ENCODE measurements at places on chromosomes 16 and 17.

- no peak for DNase-seq
These were observed 1293.2 kb upstream of the GOT2 start for GRCh38 chr16:60027351-60027750.

DNA sequence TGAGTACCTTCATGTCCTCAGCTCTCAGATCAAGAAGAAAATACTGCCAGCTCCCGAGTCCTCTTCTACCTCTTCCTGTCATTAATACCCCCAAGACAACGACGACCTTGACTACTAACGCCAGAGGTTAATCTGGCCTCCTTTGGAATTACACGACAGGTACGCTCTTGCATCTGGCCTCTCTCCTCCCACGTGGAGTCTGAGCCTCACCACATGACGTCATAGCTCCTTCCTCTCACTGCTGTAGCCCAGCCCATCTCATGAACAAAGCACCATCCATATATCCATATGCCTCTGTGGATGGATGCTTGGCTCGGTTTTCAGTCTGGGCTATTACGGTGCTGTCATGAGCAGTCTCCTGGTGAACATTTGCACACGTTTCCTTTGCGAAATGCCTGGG lies 110.2 kb upstream of the TNRC6C start:
- no peak for DNase-seq

DNA sequence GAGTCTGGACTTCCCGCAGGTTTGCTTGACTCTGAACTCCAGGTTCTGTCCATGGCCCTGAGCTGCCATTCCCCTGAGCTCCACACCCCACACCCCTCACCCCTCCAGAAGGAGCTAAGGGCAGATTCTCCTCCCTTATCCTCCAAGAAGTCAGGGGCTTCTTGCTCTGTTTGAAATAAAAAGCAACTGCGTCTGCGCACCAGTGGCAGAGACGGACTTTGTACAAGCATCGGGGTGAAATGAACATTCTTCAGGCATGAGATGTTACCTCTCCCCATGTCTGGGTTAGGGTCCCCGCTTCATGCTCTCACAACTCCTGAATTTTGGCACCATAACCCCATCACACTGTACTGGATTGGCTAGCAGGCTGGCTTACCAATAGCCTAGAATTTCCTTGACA lies 36.1 kb upstream of the DLX4 start:
- no peak for DNase-seq

DNA sequence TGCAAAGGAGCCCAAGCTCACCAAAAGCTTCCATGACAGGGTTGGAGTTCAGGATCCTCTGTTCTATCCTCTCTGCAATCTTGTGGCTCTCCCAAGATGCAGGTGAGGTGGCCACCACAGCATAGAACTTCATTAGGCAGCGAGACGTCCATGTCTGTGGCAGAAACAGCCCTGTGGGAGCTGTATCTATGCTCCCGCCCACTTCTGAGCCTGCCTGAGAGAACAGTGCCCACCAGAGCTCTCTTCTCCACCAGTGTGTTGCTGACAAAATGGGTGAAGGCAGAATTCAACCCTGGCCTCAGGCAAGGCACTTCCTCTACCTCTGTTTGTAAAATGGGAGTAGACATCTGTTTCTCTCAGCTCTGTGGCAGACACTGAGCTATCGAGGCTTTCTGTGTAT lies 18.8 kb downstream of the MYO19 start:
- DNase-seq: no peak

- DNase-seq: peak; percentile 4
These were observed at the start of gene DNAH9 for GRCh38 chr17:11598274-11599221. Gene DNAH9, plus strand, starts transcription at chr17:11598470. Its CDS starts 29 bp downstream, at chr17:11598499.
